Epithelial cell of esophagus (primary cell): ENCODE measurements at places on chromosomes 4 and X.

DNA sequence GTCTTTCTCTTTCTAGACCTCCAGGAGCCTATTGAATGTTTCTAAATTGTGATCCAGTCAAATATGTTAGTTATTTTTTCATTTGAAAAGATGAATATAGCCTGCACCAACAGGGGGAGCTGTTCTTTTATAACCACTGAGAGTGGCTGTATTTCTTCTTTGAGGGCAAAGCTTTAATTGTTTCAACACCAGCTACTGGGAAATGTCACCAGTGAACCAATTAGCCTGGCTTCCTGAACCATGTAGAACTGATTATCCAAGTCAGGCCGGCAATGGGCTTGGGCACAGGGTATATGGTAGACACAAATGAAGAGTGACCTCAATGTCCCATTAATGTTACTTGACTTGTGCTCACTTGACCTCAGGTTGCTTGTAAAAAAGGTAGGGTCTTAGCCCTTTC lies 4.8 kb upstream of the DAPP1 start:
- DNase-seq, result peak; percentile 73

DNA sequence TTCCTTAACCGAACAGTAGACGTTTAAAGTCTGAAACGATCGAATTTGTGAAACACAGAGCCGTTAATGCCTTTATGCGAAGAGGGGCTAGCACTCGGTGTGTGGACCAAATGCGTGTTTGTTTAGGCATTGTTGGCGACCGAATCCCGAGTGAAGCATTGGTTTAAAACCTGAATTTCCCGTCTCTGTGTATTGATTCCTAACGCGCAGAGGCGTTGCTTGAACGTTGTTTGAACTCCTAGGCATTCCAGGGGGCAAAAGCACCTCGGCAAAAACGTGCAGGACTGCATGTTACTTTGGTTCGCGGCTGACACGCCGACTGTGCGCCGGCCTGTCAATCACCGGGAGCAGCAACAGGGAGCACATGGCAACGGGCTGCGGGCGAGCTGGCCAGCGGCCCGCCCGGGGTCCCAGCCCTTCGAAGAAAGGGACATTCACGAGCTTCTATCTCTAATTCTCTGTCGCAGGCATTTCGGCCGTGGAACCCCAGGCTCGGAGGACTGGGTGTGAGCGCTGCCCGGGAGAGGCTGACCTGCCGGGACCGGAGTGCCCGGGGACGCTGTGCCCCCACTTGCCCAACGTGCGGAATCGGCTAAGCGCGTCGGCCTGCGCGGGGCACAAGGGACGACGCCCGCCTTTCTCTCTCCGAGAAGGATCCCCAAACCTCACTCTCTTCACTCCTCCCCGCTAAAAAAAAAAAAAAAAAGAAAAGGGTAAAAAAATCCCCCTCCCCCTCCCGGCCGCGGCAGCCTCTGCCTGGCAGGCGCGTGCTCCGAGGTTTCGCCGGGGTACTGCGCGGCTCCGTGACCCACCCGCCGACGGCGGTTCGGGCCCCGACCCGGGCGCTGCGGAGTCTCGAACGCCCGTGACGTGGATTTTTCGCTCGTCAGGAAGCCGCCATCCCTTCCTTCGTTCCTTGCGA lies 810 bp downstream of the SPRY1 start:
- DNase-seq, result peak; percentile 67

GRCh38 chr4:38950159-38950558 lies 82.0 kb downstream of the TMEM156 start:
- no peak for DNase-seq

DNA sequence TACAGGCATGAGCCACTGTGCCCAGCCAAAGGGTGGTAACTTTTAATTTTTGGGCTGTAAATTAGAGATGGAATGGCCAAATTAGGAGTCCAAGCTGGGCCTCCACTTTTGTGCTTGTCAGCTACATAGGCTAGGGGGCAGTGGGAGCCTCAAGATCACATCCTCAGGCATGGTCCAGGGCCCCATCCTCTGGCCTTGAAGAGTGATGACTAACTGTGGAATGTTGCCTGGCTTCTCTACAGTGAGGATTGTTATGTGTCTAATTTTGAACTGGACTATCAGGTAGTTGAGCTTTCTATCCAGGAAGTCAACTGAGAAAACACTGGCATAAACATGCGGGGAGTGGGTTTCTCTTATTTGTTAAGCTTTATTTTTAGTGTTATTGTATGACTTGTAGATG lies 33.0 kb downstream of the CCNG2 start:
- peak; percentile 85 for DNase-seq

- no peak for DNase-seq
Measured at GRCh38 chr4:8442596-8443358, 2.2 kb downstream of the TRMT44 start.

GRCh38 chr4:181896614-181897013 lies 346.6 kb upstream of the TENM3 start:
- DNase-seq, result no peak

GRCh38 chrX:153438532-153438931 lies 7.3 kb downstream of the TREX2 start:
- peak; percentile 21 for DNase-seq

DNA sequence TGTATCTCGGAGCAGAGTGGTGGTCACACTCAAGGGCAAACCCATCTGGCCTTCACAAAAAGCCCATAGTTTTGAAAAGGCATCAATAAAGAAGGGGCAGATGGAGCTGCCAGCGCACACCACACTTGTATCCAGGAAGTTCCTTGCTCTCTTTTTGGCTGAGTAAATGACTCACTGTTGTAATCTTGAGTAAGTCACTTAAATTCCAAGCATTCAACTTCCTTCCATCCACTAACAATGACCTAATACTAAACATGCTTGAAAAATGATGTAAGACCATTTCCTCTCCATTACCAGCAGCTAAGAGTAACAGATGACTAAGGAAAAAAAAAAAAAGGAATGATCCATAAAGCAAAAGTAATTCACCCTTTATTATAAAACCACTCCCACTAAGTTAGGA lies 32.4 kb upstream of the MYOZ2 start:
- DNase-seq, result peak; percentile 96

DNA sequence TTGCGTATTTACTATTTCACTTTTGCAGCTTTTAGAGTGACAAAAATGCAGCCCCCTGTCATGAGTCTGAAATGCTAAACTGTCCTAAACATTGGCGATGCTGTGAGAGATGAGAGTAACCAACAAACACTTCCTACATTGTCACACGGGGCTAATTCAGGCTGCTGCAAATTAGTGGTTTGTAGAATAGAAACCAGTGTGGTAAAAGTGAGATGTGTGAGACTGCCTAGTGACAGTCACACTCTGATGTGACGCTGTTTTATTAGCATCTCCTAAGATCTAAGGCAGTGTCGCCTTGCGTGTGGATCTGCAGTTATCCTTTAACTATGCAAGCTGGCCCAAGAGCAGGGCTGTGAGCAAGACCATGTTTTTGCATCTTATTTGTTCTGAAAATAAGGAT lies 800.2 kb upstream of the TENM3 start:
- no peak for DNase-seq

DNA sequence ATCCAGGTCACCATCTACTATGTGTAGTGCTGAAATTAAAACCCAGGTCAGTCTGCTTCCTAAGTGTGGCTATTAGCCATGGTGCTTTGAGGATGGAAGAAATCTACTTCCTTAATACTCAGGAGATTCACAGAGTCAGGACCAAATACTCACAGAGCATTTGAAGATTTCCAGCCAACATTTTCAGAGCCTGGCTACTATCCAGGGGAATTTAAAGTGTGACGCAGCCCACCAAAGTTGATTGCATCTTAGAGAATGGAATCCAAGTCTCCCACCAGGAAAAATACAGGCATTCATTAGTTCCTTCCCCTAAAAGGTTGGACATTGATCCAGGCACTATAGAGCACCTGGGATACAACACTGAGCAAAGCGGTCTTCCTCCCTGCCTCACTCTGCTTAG lies 83.8 kb downstream of the HS3ST1 start:
- no peak for DNase-seq

DNA sequence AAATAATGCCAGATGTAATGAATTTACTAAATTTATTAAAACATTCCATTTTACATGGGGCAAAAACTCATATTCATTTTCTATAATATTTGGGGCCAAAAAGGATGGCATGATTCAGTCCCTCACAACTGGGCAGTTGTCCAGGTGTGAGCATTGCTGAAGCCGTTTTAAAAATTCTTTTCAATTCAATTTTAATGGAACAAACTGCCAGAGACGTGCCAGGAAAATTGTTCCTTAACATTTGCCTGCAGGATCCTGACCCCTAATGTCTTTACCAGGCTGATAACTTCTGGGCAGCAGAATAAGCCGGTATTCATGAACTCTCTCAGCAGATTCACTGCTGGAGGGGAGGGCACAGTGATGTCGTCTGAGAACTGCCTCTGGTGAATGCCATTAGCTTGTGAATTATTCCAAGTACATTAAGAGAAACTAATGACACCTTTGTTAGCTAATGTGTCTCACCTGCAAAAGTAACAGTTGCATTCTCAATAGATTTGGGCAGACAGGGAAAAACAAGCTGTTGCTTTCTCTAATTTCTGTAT lies 1445.1 kb upstream of the TENM3 start:
- no peak for DNase-seq

GRCh38 chr4:19329077-19329476 lies 922.6 kb upstream of the SLIT2 start:
- DNase-seq, result peak; percentile 19

- no peak for DNase-seq
Measured at GRCh38 chr4:68287704-68288392, 42.4 kb upstream of the TMPRSS11B start.

GRCh38 chrX:145840531-145840930 lies 22.9 kb downstream of the SLITRK2 start:
- no peak for DNase-seq

GRCh38 chr4:181661090-181661489 lies 582.1 kb upstream of the TENM3 start:
- DNase-seq, result peak; percentile 74

GRCh38 chr4:24720436-24720835 lies 74.9 kb upstream of the SOD3 start:
- DNase-seq, result no peak

DNA sequence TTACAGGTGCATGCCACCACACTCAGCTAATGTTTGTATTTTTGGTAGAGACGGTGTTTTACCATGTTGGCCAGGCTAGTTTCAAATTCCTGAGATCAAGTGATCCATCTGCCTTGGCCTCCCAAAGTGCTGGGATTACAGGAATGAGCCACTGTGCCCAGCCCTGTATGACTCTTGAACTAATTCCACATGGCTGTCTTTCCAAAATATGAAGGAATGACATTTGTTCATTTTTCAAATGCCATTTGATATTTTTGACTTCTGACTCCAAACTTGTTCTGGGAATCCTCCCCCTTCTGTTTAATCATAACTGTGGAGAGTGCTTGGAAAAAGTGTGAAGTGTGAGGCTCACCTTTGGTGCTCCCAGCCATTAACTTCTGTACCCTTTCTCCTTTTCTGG lies 119.2 kb downstream of the NHS start:
- no peak for DNase-seq

- DNase-seq, result no peak
Measured at GRCh38 chr4:76584241-76585152, 149.5 kb downstream of the SHROOM3 start.

- peak; percentile 76 for DNase-seq
Measured at GRCh38 chr4:67198727-67199126, 346.6 kb downstream of the CENPC start.

DNA sequence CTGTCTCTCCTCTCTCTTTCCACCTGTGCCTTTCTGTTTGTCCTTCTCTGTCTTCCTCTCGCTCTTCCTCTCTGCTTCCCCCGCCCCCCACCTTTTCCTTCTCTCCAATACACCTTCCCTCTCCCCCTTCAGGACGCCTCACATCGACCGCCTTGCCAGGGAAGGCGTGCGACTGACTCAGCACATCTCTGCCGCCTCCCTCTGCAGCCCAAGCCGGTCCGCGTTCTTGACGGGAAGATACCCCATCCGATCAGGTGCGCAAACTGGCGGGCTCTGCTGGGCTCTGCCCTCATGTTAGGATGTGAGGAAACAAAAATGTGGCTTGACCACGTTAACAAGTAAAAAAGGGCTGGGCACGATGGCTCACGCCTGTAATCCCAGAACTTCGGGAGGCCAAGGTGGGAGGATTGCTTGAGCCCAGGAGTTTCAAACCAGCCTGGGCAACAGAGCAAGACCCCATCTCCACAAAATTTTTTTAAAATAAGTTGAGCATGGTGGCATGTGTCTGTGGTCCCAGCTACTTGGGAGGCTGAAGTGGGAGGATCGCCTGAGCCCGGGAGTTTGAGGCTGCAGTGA lies 35.2 kb downstream of the ARSF start:
- DNase-seq, result no peak

DNA sequence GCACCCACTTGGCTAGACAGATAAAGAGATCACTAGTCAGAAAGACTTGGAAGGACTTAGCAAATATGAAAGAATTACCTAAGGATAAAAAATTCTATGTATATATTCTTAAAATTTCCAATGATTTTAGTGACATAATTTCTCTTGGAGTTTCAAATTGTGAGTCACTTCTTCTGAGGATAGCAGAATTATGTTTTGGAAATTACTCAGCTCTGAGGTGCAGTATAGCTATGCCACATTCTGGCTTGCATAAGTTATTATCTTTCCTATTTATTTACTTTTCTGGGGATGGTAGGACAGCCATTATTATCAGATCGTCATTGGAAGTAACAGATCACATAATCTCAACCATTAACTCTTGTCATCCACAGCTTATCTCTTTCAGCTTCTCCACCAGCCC lies 853.5 kb downstream of the TRIML1 start:
- DNase-seq, result peak; percentile 54

DNA sequence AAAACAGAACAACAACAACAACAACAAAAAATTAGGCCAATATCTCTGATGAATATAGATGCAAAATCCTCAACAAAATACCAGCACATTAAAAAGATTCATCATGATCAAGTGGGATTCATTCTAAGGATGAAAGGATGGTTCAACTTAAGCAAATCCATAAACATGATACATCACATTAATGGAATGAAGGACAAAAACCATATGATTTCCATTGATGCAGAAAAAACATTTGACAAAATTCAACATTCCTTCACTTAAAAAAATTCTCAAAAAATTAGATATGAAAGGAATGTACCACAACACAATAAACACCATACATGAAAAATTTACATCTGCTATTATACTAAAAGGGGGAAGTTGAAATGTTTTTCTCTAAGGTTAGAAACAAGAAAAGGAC lies 103.3 kb downstream of the IL15 start:
- DNase-seq, result no peak

GRCh38 chrX:100680756-100681155 lies 36.8 kb downstream of the SRPX2 start:
- no peak for DNase-seq

DNA sequence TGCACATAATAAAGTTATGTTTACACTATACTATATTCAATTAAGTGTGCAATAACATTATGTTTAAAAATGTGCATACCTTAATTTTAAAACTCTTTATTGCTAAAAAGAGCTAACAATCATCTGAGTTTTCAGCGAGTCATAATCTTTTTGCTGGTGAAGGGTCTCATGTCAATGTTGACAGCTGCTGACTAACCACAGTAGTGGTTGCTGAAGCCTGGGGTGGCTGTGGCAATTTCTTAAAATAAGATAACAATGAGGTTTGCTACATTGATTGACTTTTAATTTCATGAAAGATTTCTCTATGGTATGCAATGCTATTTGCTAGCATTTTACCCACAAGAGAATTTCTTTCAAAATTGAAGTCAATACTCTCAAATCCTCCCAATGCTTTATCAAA lies 58.6 kb downstream of the C4orf46 start:
- no peak for DNase-seq

- peak; percentile 67 for DNase-seq
Measured at GRCh38 chrX:9940421-9940820, 26.7 kb upstream of the CLDN34 start.
